ENCODE measurements at places on chromosomes 1 and 21.

- no peak for DNase-seq
Measured at GRCh38 chr1:26358411-26359384, 4.8 kb upstream of the CRYBG2 start.

DNA sequence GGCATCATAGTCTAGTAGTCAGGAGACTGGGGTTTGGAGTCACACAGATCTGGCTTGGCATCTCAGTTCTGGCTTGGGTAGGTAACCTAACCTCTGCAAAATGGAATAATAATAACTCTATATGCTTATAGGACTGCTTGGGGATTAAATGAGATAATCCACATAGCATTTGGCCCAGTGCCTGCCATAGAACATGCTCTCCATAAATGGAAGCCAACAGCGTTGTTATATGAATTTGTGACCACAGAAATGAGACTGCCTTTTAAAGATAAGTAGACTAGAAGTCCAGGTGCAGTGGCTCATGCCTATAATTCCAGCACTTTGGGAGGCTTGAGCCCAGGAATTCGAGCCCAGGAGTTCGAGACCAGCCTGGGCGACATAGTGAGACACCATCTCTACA is 4.0 kb upstream of the OPRD1 start:
- DNase-seq, result no peak

DNA sequence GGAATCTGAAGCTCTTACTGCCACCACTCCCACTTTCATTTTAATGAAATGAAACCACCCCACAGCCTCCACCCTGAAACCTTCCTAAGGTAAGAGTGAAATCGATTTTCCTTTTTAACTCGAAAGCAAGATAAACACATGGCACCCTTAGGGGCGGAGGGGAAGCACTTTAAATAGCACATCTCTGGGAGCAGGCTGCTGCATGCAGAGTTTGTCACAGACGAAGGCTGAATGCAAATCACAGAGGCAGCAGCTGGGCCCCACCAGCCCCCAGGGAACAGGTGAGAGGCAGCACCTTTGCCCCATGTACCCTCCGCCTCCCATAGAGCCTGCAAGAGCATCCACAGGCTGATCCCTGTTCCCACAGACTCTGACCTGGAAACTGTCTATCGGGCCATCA is 60.0 kb upstream of the GRIK3 start:
- no peak for DNase-seq

GRCh38 chr1:24327891-24328290 is 8.7 kb downstream of the GRHL3 start:
- DNase-seq, result no peak

DNA sequence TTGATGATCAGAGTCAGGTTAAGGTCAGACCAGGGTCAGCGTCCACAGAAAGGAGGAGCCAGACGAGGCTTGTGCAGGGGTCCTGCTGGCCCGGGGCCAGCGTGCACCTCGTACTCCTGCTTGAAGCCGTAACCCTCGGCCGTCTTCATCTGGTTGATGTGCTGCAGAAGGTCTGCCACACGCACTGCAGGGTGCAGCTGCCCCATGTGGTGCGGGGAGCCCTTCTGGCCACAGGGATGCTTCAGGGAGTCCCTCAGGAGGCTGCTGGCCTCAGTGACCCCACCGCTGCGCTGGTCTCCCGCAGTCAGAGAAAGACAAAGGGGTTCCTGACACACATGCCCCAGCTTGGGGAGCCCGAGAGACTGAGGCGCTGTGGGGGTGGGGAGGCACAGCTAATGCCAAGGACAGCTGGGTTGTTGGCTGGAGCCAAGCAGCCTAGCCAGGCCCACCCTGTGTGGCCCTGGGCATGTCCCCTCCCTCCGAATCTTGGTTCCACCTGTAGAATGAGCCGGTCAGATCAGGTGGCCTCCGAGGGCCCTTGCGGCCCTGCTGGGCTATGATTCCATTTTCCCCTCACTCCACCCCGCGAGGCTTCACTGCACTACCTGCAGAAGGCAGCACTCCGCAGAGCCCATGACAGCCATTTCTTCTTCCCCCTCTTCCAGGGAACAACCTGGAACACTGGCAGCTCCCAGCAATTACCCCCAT is 251.9 kb downstream of the PTPRU start:
- no peak for DNase-seq

DNA sequence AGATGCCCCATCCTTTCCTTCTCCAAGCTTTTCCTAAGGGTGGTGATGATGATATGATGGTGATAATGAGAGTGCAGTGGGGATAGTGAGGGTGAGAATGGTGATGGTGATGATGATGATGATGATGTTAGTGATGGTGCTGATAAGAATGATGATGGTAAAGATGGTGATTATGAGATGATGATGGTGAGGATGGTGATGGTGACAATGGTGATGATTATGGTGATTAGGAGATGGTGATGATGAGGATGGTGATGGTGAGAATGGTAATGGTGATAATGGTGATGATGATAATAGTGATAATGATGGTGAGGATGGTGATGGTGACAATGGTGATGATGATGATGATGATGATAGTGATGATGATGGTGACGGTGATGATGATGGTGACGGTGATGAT is 4.0 kb downstream of the BSND start:
- no peak for DNase-seq

GRCh38 chr1:246828818-246829217 is 102.9 kb downstream of the AHCTF1 start:
- DNase-seq, result no peak

DNA sequence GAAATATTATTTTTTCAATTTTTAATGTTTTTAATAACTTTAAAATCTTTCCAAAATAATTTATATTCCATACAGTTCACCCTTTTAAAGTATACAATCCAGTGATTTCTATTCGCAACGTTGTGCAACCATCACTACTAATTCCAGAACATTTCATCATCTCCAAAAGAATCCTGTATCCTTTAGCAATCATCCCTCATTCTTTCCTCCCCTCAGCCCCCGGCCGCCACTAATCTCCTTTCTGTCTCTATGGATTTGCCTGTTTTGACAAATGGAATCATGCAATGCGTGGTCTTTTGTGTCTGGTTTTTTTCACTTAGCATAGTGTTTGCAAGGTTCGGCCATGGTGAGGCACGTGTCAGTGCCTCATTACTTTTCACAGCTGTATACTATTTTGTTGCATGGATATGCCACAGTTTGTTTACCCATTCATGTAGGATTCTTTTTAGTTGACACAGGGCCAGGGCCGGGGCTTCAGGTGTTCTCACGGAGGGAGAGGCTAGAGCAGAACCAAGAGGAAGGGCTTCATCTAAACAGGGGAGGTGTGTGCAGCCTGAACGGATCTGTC is 40.6 kb upstream of the ZBTB40 start:
- DNase-seq, result no peak

DNA sequence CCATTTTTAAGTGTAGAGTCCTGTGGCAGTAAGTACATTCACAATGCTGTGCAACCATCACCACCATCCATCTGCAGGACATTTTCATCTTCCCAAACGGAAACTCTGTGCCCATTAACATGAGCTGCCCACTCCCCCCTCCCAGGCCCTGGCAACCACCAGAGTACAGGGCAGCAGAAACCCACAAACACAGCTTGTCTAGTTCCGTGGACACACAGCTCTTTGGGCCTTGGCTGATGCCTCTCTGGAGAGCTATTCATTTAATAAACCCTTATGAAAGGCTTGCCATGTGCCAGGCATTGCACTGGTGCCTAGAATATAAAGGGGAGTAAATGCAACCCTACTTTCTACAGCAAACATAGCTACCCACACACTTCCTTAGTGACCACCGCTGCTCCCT is 28.0 kb downstream of the STUM start:
- no peak for DNase-seq

- DNase-seq, result no peak
Measured at GRCh38 chr1:182350839-182351238, 40.8 kb downstream of the GLUL start.

DNA sequence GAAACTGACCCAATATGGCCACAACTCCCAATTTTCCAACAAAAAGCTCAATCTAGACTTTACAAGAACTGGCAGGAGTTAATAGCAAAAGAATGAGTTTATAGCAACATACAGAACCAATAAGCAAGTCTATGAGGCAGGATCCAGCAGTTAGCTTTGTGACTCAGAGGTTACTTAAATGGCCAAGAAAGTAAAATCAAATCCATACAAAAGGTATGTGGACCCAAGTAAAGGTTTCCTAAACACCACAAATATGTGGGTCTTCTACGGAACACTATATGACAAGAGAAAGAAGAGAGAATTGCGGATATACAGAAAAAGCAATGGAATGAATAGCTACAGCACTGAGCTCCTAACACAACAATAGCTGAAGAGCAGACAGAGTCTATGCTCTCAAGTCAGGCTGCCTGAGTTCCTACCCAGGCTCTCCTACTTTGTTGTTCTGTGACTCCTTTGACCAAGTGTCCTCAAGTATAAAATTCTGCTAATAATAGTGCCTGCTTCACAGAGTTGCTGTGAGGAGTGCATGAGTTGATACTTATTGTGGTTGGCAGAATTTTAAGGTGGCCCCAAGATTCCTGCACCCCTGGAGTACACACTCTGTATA is 204.3 kb downstream of the SMYD3 start:
- DNase-seq, result no peak

GRCh38 chr1:179754041-179754624 is 11.0 kb downstream of the FAM163A start:
- DNase-seq, result no peak

- no peak for DNase-seq
Measured at GRCh38 chr1:212794561-212795014, 2.9 kb downstream of the TATDN3 start.

DNA sequence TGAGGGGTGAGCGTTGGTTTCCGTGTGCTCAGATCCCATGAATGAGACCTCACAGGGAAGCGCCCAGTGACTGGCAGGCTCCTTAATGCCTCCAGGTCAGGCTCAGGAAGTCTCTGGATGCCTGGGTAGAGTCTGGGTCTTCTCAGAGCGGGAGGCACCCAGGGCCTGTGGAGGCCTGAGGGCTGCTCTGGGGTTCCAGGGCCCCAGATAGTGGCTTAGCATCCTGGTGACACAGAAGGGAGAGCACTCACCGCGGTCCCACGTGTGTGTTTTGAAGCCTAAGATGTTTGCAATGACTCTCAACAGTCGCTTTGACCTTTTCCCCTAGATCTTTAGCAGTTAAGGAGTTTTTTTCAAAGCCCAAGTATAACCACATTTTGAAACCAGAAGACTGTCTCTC is 25.0 kb downstream of the PRMT2 start:
- no peak for DNase-seq

DNA sequence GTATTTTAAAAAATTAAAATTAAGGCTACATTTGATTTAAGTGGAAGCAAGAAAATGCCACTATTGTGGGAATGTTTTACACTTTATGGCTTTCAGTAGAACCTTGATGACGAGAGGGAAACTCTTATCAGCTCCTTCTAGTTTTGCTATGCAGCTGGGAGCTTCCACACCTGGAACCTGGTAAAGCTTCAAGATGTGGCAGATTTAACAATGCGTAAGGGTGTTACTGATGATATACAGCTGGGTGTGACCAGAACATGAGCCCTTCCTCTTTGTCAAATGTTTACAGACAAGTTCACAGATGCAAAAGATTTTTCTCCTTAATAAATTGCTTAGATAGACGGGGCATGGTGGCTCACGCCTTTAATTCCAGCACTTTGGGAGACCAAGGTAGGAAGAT is 20.3 kb downstream of the TTC13 start:
- DNase-seq, result no peak

GRCh38 chr1:157092831-157093230 is 6.8 kb downstream of the ETV3L start:
- DNase-seq, result no peak

- DNase-seq, result no peak
Measured at GRCh38 chr1:54800899-54801759, at the start of gene TTC22. TTC22 (minus strand) TSS chr1:54801323; CDS start chr1:54801163, 160 bp downstream.

GRCh38 chr1:119416006-119416640 is 1.2 kb downstream of the HSD3B2 start:
- DNase-seq, result no peak

DNA sequence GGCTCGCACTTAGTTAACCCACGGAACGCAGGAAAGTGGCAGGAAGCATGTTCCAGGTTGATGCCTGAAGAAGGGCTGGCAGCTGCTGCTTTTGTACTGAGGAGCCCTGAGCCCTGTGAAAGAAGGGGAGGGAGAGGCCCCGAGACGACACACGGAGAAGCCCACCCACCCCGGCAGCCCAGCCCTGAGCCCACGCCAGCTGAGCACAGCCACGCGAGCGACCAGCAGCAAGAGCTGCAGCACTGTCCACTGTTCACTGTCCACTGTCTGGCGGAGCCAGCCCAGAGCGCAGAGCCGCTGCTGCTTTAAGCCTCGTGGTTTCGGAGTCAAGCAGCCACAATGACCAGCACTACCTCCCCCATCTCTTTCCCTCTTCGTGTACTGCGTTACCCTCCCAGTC is 5.3 kb downstream of the LRRC47 start:
- no peak for DNase-seq

DNA sequence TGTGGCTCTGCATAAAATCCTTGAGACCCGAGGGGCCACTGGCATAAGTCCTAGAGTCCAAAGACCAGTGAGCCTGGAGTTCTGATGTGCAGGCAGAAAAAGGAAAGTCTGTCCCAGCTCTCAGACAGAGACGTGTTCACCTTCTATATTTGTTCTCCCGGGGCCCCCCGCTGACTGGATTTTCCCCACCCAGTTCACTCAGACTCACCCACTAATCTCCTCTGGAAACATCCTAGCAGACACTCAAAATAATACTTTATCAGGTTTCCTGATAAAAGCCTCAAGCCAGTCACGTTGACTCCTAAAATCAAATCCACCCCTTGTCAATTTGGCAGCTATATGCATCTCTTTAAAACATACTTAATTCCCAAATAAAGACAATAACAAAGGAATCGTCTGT is 1084.2 kb upstream of the NCAM2 start:
- DNase-seq, result no peak

- no peak for DNase-seq
Measured at GRCh38 chr1:184324972-184325371, 61.9 kb upstream of the C1orf21 start.

- peak; percentile 10 for DNase-seq
Measured at GRCh38 chr1:53575955-53576320, 116.7 kb downstream of the DMRTB1 start.

GRCh38 chr1:213448776-213449175 is 397.7 kb downstream of the RPS6KC1 start:
- DNase-seq, result no peak

DNA sequence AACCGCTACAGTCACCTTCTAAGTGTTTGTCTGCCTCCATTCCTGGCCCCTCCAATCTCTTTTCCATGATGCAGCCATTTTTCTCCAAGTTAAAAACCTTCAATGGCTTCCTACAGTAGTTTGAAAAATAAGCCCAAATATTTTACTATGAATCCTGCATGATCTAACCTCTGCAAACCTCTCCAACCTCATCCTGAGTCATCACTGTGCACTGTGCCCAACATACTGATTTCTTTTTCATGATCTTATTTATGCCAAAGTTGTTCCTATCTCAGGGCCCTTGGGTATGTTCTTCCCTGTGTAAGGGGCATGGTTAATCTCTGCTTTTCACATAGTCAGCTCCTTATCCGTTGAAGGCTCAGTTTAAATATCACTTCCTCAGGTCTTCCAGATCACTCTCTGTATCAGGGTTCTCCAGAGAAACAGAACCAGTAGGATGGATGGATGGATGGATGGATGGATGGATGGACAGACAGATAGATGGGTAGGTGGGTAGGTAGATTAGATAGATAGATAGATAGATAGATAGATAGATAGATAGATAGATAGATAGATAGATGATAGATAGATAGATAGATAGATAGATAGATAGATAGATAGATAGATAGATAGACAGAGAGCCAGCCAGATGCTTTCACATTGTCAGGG is 18.1 kb upstream of the PTPN14 start:
- no peak for DNase-seq

Data from glutamatergic neuron (in vitro differentiated cells).